Stimulated activated CD4-positive, alpha-beta T cell treated with anti-CD3 and anti-CD28 coated beads, Interleukin-12 subunit alpha, Interleukin-12 subunit beta, amount 100 ng/mL, for 4 hours (primary cell): ENCODE measurements at places on chromosomes 2 and 18.
A peak's percentile ranks its signal among the peaks of the same experiment; 100 is the strongest.

- no peak for DNase-seq
These were observed 63.5 kb downstream of the DNER start for GRCh38 chr2:229650901-229651300.

DNA sequence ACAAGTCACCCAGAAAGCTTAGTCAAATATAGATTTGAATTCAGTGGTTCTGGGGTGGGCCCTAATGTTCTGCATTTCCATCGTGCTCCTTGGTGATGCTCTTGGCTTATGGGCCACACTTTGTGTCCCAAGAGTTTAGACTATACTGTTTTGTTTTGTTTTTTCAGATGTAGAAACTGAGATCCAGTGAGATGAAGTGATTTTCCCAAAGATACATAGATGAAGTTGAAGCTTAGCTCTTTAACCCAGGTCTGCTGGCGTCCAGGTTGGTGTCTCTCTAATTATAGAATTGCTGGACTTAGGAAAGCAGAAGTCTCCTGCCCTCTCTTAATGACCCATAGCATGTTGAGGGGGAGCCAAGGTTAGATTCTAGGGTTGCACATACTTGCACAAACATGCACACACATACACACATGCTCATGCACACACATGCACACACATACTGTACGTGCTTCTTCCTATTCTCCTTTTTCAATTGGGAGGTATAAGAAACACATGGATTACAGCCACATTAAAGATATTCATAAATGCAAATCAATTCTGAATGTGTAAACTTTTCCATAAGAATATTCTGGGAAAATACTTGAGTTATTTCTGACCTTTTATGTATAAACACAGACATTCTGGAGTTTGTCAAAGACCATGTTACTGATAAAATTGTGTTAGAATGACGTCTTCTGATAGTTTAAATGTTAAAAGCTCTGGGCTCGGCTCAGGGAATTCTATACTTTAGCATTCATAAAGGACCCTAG lies 41.3 kb upstream of the IL1R1 start:
- DNase-seq: no peak

DNA sequence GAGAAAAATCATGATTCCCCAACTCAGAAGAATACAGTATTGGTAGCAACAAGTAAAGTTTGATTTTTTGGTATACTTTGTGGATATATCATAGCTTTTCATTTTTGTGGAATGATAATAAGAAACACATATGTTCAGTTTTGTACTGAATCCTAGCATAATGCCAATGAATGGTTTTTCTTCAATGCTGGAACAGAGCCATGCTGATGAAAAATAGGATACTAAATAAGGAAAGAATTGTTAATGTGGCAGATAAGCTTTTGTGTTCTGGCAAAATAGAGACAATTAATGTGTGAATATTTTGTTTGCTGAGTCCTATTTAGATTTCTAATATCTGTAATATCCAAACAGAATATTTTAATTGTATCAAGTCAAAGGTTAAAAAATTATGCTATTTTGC lies 21.9 kb downstream of the CD28 start:
- DNase-seq: no peak

DNA sequence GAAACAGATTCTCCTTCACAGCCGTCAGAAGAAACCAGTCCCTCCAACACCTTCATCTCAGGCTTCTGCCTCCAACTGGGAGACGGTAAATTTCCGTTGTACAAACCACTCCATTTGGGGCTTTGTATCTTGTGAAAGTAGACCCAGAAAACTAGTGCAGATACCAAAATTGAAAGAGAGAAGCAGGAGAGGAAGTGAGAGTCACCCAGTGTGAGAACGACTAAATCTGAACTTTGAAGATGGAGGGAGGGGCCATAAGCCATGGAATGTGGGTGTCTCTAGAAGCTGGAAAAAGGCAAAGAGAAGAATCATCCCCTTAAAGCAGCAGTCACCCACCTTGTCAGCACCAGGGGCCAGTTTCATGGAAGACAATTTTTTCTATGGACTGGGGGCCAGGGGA lies 88.3 kb upstream of the LRATD1 start:
- DNase-seq: no peak

- no peak for DNase-seq
These were observed 10.6 kb downstream of the CXCR4 start for GRCh38 chr2:136107051-136108033.

DNA sequence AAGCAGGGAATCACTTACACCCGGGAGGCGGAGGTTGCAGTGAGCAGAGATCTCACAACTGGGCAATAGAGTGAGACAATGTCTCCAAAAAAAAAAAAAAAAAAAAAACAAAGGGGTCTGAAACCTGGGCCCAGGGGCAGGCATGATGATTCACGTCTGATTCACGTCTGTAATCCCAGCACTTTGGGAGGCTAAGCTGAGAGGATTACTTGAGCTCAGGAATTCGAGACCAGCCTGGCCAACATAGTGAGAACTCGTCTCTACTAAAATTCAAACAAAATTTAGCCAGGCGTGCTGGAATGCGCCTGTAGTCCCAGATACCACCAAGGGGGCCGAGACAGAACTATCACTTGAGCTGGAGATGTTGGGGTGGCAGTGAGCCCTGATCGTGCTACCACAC lies 30.3 kb downstream of the TEX44 start:
- no peak for DNase-seq

- DNase-seq: no peak
These were observed 1287.6 kb upstream of the ZEB2 start for GRCh38 chr2:145807554-145807953.

GRCh38 chr2:207805566-207806226 lies 36.0 kb upstream of the FZD5 start:
- no peak for DNase-seq

GRCh38 chr2:111905990-111906735 lies 7.8 kb downstream of the MERTK start:
- DNase-seq: no peak

DNA sequence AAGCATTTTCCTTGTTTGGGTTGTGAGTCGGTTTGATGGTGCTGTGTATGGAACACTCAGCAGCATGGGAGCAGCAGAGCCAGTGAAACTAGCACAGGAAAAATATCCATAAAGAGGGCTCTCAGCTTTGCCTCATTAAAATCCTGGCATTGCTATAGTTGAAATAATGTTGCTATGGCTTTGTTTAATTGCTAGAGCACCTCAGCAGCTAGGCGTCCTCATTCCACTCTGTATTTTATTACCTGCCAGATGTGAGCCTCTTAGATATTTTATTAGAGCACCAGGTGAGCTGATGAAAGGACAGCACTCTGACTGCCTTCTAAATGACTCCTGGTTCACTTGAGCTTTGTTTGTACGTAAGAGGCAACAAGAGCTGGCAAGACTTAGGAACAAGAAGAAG lies 232.4 kb downstream of the MTX2 start:
- DNase-seq: no peak

- DNase-seq: no peak
These were observed 304.4 kb downstream of the CCDC178 start for GRCh38 chr18:33135951-33136660.

GRCh38 chr2:101770726-101771125 lies 73.2 kb downstream of the MAP4K4 start:
- no peak for DNase-seq

GRCh38 chr2:98455494-98455976 lies 10.9 kb downstream of the INPP4A start:
- no peak for DNase-seq

- DNase-seq: no peak
These were observed 20.0 kb downstream of the AQP12A start for GRCh38 chr2:240711701-240712100.

DNA sequence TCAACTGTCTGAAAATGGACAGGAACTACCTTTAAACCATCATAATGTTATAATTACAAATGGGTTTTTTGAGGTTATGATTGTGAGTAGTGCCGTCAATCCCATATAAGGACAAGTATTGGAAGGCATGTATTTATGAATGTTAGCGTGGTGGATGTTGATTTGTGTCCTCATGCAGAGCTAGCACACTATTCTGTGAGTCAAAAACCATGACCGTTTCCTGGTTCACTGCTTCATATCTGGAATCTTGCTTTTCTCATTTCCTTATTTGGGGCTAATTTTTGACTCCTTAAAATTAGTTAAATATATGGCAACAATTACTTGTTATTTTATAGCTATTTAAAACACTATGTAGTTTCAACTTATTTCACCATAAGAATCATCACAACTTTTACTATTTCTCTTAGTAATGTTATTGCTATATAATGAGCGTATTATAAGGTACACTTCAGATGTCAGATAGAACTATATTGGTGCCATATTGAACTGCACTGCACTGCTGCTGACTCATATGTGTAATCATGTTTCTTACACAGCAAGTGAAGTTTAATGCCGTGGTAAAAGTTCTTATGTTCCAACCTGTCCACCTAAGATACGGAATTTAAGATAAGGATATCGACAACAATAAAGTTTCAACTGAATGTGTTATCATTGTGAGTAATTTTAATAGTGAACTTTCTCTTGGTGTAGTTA lies 192.8 kb downstream of the PTGR3 start:
- DNase-seq: no peak

DNA sequence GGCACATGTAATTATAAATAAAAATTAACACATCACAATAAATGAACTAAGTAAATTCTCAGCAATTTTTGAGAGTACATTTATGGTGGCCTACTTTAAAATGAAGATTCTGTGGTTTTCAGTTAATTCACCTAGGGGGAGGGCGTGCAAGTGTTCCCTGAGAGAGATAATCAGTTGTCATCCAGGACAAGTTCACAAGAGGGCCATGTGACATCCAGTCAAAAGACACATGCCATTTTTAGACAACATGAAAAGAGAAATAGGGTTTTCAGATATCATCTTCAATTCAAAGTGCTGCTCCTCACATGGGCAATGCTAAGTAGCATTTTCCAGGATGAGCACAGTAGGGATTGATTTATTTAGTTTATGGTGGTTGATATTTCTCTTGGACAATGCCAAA lies 393.7 kb downstream of the STK39 start:
- DNase-seq: no peak

- DNase-seq: no peak
These were observed 793 bp downstream of the CNRIP1 start for GRCh38 chr2:68318914-68319397.

- DNase-seq: no peak
These were observed 2.0 kb upstream of the ZC3H6 start for GRCh38 chr2:112273349-112273748.

DNA sequence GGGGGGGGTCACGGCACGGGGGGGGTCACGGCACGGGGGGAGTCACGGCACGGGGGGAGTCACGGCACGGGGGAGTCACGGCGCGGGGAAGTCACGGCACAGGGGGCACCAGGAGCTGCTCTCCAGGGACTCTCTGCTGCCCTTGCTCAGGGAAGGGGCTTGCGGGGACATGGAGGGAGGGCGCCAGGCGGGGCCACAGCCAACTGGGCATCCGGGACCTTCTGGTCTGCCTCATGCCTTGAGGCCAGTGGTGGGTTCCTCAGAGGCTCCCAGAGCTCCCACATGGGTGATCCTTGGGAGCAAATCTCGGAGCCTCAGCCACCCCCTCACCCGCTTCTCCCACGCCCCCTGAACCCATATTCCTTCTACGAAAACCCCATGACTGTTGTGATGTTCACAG lies 55.8 kb upstream of the TMEM18 start:
- DNase-seq: no peak

- DNase-seq: peak; percentile 61
These were observed 48.4 kb upstream of the CYTIP start for GRCh38 chr2:157492189-157492773.

GRCh38 chr18:27411013-27411412 lies 225.9 kb upstream of the CHST9 start:
- DNase-seq: no peak

- no peak for DNase-seq
These were observed 1023.7 kb downstream of the BCL11A start for GRCh38 chr2:59529726-59530125.

DNA sequence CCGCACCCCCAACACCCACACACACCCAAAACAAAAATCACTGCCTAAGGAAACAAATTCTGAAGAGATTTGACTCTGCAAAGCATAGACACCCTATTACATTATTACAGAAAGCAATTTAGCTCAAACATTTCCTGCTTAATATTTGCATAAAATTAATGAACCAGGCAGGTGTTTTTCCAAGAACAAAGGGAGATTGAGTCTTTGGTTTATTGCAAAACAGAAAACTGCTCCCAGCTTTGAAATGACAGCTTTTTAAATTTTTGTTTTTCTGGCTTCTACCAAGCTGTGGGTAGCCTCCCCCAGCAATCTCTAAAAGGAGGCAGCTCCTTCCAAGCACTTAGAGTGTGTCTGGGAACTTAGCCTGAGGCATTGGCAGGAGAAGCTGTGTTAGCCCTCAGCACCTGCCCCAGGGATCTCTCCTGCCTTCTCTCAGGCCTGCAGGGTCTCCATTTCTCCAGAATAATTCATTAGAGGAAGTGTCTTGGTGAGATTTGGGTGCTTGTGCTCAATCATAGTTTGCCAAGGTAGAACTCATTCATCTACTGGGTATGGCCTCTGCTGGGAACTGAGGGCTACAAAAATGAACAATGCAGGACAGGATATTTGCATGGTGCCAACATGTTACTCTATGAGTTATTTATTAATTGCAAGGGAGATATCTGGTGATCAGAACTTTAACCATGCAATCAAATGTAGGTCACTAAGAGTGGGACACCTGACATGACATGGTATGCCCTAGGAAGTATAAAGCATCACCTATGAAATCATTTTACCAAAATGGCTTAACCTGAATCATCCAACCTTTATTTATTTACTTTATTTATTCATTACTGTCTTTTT lies 58.7 kb downstream of the B3GNT2 start:
- no peak for DNase-seq

- no peak for DNase-seq
These were observed 73.4 kb downstream of the MARCHF4 start for GRCh38 chr2:216298719-216299495.

GRCh38 chr2:14903709-14904374 lies 271.3 kb downstream of the LRATD1 start:
- DNase-seq: peak; percentile 31

GRCh38 chr18:2485983-2486382 lies 85.3 kb downstream of the METTL4 start:
- no peak for DNase-seq

DNA sequence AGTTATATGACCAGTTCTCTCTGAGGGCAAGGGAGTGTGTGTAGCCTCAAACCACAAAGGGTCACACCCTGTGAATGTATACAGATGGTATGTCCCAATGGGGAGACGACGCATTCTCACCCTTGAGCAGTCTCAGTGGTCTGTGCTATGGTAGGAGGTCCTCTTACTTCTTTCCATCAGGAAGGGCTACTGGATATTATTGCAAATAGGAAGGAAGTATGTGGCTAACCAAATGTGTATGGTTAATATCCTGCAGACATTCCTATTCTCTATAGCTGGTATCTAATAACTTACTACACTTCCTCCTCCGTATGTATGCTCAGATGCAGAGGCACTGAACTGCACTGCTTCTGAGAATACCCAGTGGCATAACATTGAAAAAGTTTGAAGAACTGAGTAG lies 306.7 kb upstream of the CCDC68 start:
- no peak for DNase-seq
